Dermis microvascular lymphatic vessel endothelial cell (primary cell): ENCODE measurements at places on chromosomes 12 and 14. TPM values are rescaled to one million over a fixed set of nuclear protein-coding genes. Genes with fewer than 3 reads are reported as not detected.

The PMEL gene
- total RNA-seq: 0.51 and 0.63 TPM in 2 replicates

The TMEM119 gene
- not detected in 2 replicates for total RNA-seq

The ASPG gene
- not detected in 2 replicates for total RNA-seq

The LIN7A gene
- total RNA-seq: 0.13 TPM in 2 replicates

The NEUROD4 gene
- not detected in 2 replicates for total RNA-seq

The CFAP251 gene
- total RNA-seq: 2.3 and 4.2 TPM in 2 replicates

The KRT71 gene
- not detected in 2 replicates for total RNA-seq

DNA sequence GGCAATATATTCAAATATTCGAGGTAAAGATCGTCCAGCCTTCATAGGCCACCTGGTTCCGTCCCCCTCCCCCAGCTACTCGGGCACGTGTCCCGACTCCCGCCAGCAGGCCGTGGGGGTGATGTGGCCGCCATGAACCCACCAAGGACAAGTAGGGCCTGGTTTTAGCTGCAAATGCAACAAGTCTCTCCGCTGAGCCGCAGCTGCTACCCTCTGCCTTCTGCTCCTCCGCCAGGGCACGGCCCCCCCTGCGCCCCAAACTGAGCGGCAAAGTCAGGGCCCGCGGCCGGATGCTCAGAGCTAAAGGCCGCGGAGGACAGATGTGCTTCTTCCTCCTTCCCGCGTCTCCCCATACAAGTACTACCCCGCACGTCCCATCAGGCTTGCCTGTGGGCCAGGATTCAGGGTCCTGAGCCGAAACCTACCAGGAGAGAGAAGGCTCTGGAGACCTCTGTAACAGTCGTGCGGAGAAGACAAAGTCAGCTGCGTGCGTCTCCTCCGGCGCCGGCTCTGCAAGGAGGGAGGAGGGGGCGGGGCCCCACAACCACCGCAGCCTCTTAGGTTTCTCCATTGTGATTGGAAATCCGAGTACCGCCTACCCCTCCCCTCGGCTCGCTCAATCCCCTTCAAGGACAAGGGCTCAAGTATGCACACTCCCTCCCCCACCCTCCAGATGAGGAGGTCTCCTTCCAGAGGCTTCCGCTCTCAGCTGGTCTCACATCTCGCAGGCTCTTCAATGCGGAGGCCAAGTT is at the start of gene LDHB:
LDHB (minus strand) TSS at position 517 of the 752 bp plus-strand sequence. CDS start 3,171 bp downstream, outside the sequence.
- DNase-seq: peak; percentile 94

- no peak for DNase-seq
Observed at GRCh38 chr14:91396959-91397815, 20.4 kb downstream of the CCDC88C start.

DNA sequence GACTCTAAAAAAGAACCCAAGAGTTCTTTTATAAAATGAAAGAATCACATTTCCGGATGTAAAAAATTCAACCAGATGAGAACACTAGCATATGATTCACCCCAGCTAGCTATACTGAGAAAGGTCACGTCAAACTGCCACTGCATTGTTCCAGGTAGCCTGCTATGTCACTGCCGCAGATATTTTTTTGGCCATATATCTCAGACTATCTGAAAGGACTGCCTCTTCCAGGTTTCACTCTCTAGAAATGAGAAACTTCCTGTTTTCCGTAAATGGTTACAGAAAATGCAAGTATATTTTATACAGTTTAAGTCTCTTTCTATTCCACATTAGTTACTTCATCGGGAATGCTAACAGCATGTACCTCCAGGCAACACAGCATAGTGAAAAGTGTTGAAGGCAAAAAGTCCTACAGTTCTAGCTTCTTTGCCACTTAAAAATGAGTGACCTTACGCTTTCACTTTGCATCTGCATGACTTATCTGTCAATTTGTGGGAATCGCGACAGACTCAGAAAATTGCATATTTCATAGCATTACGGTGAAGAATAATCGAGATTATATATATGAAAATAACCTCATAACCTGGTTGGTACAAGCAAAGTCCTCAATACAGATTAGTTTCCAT is 105.2 kb downstream of the MED13L start:
- DNase-seq: peak; percentile 69

GRCh38 chr12:108169708-108170107 is 40.6 kb downstream of the WSCD2 start:
- DNase-seq: no peak

DNA sequence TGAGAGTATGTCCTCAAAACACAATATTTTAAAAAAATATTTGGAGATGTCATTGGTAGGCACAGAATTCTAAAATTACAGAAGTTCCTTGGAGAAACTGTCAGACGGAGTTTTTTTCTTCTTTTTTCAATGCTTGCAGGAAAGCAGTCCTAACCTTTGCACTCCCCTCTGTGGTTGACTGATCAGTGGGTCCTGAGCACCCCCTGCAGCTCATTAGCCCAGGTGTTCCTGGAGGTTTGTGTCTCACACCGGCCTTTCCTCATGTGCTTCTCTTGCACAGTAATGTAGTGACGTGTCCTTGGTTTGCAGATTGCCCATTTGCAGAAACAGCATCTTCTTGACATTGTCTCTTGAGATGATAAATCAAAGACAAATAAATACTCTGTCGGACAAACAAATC is 513.0 kb downstream of the TMEM121 start:
- no peak for DNase-seq

DNA sequence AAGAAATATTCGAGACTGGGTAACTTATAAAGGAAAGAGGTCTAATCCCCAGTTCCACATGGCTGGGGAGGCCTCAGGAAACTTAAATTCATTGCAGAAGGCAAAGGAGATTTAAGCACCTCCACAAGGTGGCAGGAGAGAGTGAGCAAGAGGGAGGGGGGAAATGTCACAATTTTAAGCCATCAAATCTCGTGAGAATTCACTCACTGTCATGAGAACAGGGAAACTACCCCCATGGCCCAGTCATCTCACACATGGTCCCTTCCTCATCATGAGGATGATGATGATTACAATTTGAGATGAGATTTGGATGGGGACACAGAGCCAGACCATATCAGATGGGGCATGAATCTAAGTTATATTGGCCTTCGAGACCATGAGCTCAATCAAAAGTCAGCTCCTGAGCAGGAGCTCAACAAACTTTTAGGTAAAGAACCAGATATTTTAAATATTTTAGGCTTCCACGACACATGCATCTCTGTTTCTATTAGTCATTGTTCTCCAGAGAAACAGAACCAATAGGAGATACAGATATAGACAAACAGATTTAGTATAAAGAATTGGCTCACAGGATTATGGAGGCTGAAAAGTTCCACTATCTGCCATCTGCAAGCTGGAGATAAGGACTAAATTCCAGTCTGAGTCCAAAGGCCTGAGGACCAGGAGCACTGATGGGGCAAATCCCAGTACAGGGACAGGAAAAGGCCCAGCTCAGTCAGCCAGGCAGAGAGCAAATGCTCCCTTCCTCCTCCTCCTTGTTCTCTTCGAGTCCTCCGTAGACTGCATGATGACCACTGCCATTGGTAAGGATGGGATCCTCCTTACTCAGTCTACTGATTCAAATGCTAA is 24.9 kb downstream of the DGLUCY start:
- peak; percentile 50 for DNase-seq

DNA sequence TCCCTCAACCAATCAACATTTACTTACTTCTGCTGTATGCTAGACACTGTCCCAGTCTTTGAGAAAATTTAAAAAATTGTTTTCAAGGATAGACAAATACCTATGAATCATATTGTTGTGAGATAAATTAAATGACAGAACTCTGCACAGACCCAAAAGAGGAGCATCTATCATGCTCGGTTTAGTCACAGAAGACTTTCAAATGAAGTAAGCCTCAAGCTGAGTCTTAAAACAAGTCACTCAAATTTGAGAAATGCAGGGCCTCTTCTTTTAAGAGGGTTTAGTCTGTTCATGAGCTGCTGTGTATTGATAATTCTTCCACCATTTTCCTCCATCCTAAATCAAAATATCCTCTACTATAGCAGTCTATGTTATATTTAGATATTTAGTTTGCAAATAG is 24.4 kb upstream of the COCH start:
- no peak for DNase-seq

GRCh38 chr12:52416795-52417194 is 10.7 kb upstream of the KRT82 start:
- no peak for DNase-seq

- DNase-seq: peak; percentile 21
Observed at GRCh38 chr14:70254476-70254961, 65.8 kb upstream of the SLC8A3 start.

- no peak for DNase-seq
Observed at GRCh38 chr14:78790271-78790670, 620.1 kb downstream of the NRXN3 start.

DNA sequence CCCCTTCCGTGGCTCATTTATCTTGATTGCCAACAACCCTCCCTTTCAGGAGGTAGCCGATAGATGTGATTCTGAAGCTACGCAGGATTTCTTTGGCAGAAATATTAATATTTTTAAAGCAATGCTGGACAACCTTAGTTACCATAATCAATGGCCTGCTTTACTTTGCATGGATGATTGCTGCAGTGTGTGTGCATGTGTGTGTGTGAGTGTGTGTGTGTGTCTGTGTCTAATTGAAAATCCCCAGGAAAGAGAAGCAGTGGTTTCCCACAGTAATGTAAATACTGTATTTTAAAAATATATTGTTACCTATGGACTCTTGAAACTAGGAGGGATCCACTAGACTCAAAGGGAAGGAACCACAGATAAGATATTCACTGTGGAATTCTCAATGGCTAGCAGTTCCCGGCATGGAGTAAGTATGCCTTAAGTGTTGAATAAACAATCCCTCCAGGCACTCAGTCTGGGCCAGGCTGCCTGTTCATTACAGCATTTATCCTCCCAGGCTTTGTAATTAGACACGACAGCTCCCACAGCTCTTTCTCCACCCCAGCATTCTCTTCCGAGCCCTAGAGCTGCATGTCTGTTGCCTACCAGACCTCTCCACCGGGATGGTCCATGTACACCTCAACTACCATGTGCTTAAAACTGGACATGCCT is 22.5 kb upstream of the C14orf132 start:
- DNase-seq: no peak

DNA sequence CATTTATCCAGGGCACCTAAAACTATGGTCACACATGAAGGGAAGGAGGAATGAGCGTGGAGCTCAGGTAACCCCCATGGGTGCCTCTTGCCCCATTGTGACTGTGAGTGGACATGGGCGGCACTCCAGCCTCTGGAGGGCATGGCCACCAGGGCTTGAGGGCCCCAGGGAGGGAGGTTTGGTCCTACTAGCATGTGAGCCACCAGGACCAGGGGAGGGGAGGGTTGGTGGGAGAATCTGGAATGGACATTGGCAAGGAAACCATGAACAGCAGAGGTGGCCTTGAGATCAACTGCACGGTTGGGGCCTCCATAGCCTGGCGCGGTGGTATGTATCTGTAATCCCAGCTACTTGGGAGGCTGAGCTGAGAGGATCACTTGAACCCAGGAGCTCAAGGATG is 623.6 kb downstream of the AACS start:
- no peak for DNase-seq

DNA sequence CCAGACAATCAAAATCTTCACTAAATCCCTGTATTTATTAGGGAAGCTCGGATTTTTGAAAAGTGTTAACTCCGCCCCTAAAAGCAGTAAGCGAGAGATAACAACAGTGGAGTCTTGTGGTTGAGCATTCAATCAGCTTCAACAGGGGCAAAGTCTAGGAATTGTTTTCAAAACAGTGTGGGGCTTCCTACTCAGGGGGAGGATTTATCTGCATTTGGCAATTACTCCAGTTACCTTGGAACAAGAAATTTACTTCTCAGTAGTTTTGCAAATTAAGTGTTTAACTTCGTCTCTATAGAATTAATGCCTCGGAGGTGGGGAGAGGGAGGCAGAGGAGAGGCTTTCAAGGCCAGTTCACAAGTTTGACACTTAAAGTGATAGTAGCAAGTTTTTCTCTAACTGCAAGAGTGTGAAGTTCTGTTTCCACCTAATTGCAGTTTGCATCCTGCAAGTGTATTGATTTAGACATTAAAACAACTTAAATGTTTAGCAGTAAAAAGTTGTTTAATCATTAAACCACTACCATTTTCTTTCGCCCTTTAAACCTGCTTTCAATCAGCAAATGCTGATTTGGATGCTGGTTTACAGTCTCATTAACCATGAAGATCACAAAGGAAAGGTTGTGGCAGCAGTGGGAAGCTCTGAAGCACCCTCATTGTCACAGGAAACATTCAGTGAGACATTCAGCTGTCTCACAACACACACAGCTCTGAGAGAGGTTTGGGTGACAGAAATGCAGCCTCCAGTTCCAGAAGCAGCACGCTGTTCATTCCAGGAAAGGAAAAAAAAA is 102.0 kb downstream of the HMGA2 start:
- DNase-seq: no peak

- no peak for DNase-seq
Observed at GRCh38 chr12:97464385-97465321, 2.0 kb downstream of the RMST start.

GRCh38 chr12:78802593-78802992 is 62.0 kb upstream of the SYT1 start:
- DNase-seq: no peak

GRCh38 chr12:953776-954175 is 4.3 kb upstream of the RAD52 start:
- peak; percentile 37 for DNase-seq

DNA sequence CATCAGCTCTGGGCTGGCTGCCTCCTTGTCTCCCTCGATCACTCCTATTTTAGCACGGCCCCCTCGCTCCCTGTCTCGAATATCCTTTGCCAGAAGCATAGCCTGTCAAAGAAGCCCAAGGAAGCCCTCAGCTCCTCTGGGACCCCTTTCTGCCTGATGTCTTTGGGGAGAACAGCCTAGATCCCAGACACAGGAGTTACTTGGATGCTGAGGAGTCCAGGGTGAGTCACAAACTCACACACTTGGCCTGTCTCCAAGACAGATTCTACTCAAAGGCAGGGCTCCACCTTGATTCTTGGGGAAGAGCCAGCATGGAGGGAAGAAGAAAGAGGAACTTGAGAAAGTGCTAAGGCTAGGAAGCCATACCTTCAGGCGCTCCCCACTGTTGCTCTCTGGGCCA is 8.1 kb downstream of the AVIL start:
- DNase-seq: no peak

GRCh38 chr12:110846615-110847566 is at the start of gene CCDC63:
Gene CCDC63 (plus strand): TSS chr12:110846987. CDS start chr12:110852955, 5,968 bp downstream.
- DNase-seq: peak; percentile 20

DNA sequence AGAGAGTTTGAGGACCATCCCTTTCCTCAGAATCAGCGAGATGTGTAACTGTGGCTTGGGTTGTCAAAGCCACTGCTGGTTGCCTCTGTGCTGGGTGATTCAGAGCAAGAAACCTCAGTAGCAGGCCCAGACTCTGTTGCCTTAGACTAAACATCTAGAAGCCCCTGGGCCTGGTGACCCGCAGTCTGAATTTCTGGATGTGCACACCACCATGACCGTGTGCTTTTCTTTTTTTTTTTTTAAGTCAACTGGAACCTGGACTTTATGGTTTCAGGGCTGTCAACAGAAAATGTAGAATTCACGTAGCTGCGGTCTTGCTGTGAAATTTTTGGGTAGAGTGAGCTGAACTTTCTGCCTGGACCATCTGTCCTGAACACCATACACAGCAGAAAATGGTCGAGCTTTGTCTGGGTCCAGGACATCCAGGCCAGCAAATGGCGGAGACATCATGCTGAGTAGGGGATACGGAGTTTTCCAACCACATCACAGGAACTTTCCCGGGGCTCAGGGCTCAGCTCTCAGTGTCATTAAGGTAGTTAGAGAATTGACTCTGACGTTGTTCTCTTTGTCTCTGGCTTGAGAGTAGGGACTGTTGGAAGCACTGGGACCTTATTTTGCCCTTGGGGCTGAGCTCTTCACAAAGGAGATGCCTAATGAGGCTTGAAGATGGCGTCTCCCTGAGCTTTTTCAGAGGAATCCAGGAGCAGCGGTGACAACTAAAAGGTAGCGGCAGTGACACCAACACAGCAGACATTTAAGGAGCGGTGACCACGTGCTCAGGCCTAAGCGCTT is 23.0 kb upstream of the BATF start:
- DNase-seq: no peak
